ENCODE measurements at places on chromosomes 6 and 20.

GRCh38 chr20:64116541-64117431, 9.4 kb upstream of the NPBWR2 start:
- no peak for DNase-seq

- DNase-seq = no peak
These were observed 39.9 kb downstream of the SLC22A3 start for GRCh38 chr6:160387916-160388643.

DNA sequence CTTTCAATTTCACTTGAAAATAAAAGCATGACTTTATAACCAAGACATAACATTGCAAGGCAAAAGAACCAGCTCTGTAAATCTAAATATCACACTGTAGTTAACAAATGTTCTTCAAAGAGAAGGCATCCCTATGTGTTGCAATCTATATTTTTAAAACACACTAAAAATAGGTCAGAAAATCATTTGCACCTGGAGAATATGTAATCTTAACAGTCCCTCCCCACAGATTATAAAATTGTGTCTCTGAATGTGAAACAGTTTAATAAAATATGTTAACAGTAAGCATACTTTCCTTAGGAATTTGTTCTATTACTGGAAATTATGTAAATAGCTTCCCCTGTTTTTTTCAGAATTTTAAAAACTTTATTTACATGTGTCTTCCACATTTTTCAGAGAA, 351.9 kb downstream of the COL12A1 start:
- no peak for DNase-seq

GRCh38 chr6:79246891-79247290, 12.4 kb upstream of the HMGN3 start:
- DNase-seq = no peak

DNA sequence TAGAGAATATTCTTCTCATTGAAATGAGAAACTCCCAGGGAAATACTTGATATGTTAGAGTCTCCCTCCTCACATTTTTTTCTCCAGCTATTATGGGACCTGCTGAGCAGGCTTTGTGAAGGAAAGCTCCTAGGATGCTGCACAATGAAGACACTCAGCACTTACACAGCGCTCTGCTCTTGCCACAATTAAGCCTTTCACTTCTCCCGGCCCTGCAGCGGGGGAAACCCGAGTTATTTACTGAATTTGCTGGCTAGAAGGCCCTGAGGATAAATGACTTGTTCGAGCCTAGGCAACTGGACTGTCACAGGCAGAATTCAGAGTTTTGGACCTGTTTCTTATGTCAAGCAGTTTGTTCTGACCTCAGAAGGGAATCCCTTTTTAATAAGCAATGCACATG, 102.0 kb downstream of the MAP3K7 start:
- DNase-seq = no peak

- DNase-seq = no peak
These were observed 123.5 kb downstream of the MAP3K7 start for GRCh38 chr6:90463359-90463758.

GRCh38 chr6:135063926-135064325, 9.3 kb upstream of the HBS1L start:
- no peak for DNase-seq

- DNase-seq = no peak
These were observed 39.3 kb upstream of the DSN1 start for GRCh38 chr20:36812594-36813463.

DNA sequence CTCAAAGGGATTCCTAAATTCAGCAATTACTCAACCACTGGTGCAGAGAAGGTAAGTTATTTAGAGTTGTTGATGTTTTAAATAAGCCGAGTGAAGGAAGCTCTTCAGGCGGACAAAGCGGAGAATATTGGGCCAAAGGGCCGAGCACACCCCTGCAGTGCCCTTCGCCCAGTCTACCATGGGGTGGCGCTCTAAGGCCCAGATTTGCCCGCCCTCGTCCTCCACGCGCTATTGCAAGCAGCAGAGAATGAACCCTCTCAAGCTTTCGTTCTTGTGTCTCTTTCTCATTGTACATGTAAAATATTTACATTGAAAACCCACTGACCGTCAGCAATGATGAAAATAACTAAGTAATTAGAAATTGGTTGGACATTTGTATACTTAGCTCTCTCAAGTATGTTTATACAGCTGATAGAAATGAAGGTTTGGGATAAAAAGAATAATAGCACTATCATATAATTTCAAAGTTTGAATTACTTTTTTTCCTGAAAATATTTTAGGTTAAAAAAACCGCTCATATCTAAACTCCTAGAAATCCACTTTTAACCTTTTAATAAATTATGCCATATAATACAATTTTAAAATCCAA, 195.0 kb upstream of the CEP162 start:
- no peak for DNase-seq

GRCh38 chr6:46985943-46986342, 56.2 kb downstream of the ADGRF1 start:
- DNase-seq = no peak

DNA sequence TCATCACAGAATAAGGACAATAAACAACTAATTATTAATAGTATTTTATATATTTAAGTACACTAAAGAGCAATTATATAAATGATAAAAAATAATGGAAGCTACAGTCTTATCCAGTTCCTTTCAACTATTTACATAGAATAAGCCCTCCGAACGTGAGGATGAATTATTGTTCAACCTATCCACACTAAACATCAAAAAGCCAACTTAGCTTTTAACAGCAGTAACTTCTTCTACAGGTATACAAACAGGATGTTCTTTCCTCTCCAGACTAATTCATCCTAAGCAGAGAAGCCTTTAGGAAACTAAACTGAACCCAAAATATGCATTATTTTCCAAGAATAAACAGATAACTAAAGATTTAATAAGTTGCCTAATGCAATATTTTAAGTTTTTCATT, 2.3 kb downstream of the FKBP5 start:
- no peak for DNase-seq

- no peak for DNase-seq
These were observed 710.8 kb downstream of the DOK5 start for GRCh38 chr20:55186228-55186627.

GRCh38 chr20:40749985-40750506, 61.0 kb upstream of the MAFB start:
- DNase-seq = no peak

- DNase-seq = no peak
These were observed 15.6 kb downstream of the FAM83D start for GRCh38 chr20:38941726-38942389.

- no peak for DNase-seq
These were observed 1434.3 kb upstream of the ADGRB3 start for GRCh38 chr6:67200626-67201403.

DNA sequence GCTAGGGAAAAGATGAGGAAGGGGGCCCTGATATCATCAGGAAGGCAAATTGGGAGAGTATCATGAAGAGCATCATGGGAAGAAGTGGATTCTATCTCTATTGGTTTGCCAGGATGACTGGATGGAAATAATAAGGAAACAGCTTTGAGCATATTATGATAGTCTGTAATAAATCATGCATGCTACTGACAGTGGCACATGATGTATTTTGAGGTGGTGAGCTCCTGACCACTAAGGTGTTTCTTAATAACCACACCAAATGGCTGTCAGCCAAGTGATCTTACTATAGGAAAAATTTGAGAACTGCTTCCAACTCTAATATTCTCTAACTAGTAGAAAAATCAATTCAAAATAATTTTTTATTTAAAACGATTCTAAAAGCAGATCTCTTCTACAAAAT, 548.4 kb upstream of the JAG1 start:
- DNase-seq = no peak

GRCh38 chr6:88358846-88359245, 192.7 kb upstream of the CNR1 start:
- no peak for DNase-seq

- DNase-seq = no peak
These were observed 172.8 kb upstream of the CITED2 start for GRCh38 chr6:139547122-139547776.

- DNase-seq = no peak
These were observed 31.1 kb upstream of the RNF24 start for GRCh38 chr20:4046311-4046924.

DNA sequence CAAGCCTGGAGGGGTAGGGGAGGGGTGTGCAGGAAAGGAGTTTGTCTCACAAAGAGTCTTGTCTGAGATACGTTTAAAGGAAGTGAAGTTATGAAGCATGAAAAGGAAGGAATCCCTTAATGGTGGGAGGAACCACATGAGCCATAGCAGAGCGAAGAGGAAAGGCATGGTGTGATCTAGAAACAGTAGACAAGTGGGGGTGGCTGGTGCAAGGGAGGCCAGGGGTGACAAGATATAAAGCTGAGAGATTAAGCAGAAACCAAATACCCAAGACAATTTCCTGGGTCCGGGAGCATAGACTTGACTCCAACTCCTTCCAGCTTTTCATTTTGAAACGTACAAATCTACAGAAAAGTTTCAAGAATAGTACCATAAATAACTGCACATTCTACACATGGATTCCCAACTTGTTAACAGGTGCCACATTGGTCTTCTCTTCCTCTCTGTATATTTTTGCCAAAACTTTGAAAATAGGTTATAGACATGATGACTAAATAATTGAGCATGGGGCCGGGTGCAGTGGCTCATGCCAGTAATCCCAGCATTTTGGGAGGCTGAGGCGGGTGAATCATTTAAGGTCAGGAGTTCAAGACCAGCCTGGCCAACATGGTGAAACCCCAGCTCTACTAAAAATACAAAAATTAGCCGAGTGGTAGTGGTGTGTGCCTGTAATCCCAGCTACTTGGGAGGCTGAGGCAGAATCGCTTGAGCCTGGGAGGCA, 211.6 kb downstream of the SLC24A3 start:
- DNase-seq = no peak

- no peak for DNase-seq
These were observed 2.1 kb downstream of the RAET1E start for GRCh38 chr6:149895833-149896271.

DNA sequence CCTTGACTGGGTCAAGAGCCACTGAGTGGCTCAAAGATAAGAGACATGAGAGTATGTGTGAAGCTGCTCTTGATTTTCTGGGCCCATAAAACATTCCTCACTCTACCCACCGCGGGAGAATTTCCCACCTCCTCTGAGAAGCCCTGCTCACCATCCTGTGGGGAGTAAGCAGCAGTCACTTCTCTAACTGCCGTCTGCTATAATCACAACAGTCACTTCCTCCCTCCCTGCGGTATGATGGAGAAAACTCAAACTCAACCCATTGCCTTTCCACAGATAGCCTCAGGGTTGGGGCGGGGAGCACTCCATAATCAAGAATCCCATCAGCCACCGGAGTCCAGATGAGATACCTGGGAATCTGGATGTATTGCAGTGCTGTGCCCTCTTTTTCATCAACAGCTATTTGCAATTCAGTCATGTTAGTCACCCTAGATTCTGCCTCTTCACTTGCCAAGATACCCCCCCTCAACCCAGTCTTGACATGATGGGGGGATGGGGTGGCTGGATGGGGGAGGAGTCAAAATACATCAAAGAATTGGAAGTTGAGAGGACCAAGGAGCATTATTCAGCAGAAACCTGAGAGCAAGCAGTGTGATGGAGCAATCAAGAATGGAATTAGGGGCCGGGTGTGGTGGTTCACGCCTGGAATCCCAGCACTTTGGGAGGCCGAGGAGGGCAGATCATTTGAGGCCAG, 5.1 kb downstream of the MOCS1 start:
- DNase-seq = no peak

DNA sequence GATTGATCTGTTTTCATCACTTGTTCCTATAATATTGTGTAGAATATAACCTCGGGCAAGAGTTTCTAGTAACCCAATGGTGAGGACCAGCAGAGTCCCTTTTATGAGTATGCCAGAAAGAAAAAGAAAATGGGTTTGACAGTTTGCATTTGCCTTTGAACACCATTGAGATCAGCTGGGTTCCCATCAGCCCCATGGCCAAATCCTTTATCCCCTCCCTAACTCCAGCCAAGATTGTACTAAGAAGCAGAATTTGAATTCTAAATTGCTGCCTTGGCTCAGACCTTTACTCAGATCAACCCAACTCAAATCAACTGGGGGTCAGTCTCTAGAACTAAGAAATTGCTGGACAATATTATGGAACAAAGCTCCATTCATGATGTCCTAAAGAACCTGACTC, 187.4 kb downstream of the TBC1D7 start:
- DNase-seq = no peak
